Activated CD8-positive, alpha-beta memory T cell treated with anti-CD3 and anti-CD28 coated beads for 24 hours (primary cell): ENCODE measurements at places on chromosomes 3 and 15.

- no peak for DNase-seq
Measured at GRCh38 chr3:59262076-59262498, 212.3 kb upstream of the CFAP20DC start.

DNA sequence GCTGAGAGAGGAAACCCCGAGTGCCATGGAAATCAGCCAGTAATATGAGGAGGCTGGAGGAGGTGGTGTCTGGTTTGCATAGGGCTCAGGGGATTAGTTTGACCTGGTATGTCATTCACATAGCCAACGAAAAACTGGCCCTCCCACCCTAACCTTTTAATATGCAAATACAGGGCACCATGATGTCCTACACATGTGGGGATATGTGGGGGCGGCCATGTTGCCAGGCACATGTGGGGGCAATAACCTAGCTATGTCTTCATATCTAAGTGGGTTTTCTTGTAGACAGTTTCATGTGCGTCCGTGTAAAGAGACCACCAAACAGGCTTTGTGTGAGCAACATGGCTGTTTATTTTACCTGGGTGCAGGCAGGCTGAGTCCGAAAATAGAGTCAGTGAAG is 110.1 kb downstream of the MOBP start:
- DNase-seq, result no peak

GRCh38 chr3:125428216-125428830 is 53.2 kb upstream of the ZNF148 start:
- DNase-seq, result no peak

- DNase-seq, result no peak
Measured at GRCh38 chr15:42101861-42102260, 7.5 kb upstream of the PLA2G4D start.

- no peak for DNase-seq
Measured at GRCh38 chr3:197329382-197329781, 31.0 kb upstream of the DLG1 start.

DNA sequence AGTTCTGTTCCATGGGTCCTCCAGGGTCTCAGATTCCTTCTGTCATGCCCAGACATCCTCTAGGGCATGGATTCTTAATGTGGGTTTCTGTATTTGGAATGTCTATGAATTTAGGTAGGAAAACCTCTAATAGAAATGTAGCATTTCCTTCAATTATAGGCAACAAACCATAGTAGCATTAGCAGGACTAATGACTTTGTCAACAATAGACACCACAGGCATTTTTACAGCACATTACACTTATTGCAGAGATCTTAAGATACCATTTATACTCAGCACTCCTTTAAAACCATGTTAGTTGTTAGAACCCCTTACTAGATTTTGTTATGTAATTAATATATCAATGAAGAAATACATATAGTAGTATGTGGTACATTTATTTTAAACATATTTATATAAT is 77.8 kb upstream of the TBC1D5 start:
- DNase-seq, result no peak

- no peak for DNase-seq
Measured at GRCh38 chr15:25682340-25682739, 180.8 kb downstream of the ATP10A start.

DNA sequence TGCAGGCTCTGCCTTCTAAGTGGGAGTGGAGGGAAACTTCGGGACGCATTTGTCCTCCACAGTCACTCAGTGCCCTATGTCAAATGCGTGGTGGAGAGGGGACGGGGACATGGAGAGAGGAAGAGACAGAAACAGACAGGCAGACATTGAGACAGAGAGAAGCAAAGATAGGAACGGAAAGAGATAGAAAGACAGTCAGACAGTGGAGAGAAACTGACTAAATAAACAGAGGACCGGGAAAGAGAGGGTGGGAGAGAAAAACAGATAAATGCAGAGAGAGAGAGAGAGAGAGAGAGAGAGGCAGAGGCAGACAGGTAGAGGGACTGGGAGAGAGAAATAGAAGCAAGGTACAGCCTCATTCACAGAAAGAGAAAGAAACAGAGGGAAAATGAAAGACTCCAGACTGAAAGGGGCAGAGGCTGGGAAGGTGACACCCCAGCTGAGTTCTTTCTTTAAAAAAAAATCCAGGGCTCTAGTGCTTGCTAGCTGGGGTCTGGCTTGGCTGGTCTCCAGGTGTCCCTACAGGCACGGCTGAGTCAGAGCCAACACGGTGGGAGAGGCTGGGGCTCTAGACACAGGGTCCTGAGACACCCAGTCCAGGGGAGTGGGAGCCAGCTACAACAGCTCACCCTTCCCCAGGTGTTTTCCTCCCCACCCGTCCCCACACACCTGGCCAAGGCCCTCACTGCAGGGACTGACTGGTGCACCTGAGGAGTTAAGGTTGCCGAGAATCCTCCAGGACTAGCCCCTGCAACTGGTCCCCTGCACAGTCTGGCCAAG is 506.1 kb upstream of the PROK2 start:
- DNase-seq, result no peak

DNA sequence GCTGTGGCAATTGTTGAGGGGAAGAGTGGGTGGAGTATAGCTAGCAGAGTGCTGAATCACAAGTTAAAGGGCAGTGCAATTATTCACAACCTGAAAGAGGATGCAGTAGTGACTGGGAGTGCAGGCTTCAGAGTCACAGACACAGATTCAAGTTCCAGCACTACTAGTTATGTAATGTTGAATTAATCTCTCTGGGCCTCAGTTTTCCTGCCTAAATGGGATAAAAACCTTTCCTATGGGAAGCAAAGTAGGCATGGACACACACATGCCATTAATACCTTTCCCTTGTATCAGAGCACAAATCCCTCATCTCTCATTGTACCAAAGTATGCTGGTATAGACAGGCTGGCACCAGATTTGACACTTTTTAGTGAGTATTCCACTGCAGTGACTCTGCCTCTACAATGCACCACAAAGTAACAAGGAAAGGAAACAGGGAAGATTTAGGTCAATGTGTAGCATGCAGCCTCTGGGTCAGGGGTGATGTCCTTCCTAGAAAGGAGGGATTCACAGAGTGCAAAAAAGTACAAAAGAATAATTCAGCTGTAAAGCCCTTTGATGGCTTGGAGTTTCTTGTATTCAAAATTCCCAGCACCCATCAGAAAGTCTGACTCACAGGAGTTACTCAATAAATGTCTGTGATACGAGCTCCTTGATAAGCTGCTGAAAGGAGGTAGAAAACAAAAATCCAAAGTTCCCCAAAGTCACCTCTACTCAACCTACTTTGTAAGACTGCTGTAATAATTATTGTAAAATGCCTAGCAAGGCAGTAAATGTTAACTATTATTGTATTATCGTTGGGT is 507.5 kb upstream of the TGFBR2 start:
- no peak for DNase-seq

DNA sequence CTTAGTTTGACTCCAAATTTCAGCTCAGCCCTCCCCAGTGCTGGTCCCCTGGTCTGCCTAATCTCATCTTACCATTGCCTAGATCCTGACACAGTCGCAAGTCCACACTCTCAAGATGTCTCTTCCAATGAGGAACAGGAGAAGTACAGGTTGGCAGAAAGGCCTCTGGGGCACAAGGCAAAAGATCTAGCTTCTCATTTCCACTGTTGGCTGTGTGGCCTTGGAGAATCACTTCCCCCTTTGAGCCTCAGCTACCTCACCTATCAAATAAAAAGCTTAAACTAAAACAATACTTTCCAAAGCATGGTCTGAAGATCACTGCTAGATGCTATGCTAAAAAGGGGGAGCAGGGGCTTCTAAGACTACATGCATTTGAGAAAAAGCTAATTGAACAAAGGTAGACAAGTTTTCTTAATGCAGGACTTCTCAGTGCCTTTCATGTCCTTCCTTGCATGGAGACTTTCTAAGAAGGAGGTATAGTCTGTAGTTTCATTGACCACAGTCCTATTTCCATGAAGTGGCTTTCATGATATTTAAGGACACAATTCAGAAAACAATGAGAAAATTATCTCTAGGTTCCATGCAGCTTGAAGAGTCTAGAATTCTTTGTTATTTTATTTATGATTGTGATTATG is 118.0 kb upstream of the RAD18 start:
- no peak for DNase-seq

- no peak for DNase-seq
Measured at GRCh38 chr3:48409291-48410201, 20.3 kb downstream of the PLXNB1 start.

- DNase-seq, result no peak
Measured at GRCh38 chr3:29440413-29441305, 159.8 kb downstream of the RBMS3 start.

GRCh38 chr3:141000686-141001085 is 50.5 kb upstream of the SPSB4 start:
- no peak for DNase-seq

DNA sequence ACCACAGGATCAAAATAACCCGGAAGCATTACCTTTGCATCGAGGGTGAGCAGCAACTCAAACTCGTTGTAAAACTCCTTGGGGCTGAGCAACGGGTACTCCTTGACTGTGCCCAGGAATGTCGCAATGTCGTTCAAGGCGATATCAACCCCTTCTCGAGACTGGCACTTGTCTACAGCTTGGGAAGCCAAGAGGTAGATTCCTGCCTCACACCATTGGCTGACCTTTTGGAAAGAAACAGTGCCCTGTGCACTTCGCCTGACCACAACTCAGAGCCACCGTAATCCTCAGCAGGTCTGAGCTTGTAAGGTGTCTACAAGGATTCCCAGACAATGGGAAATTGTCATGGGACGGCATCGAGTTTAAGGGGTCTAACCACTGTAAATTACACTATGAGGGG is 43.9 kb downstream of the B3GNT5 start:
- DNase-seq, result no peak

GRCh38 chr3:111594781-111595180 is 365 bp downstream of the ZBED2 start:
- no peak for DNase-seq

DNA sequence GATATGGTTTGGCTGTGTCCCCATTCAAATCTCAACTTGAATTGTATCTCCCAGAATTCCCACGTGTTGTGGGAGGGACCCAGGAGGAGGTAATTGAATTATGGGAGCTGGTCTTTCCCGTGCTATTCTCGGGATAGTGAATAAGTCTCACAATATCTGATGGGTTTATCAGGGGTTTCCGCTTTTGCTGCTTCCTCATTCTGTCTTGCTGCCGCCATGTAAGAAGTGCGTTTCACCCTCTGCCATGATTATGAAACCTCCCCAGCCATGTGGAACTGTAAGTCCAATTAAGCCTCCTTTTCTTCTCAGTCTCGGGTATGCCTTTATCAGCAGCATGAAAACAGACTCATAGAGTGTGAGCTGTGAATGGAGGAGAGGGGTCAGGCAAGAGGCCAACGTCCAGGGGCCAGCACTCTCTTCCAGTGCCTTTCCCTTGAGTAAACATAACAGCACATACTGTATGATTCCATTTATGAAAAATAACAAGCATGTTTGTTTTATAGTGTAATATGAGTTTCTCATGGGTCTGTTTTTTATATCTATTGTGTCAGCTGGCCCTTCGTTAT is 16.3 kb upstream of the LCTL start:
- DNase-seq, result no peak
